ENCODE measurements at places on chromosomes 6 and 20.
A peak's percentile ranks its signal among the peaks of the same experiment; 100 is the strongest.

DNA sequence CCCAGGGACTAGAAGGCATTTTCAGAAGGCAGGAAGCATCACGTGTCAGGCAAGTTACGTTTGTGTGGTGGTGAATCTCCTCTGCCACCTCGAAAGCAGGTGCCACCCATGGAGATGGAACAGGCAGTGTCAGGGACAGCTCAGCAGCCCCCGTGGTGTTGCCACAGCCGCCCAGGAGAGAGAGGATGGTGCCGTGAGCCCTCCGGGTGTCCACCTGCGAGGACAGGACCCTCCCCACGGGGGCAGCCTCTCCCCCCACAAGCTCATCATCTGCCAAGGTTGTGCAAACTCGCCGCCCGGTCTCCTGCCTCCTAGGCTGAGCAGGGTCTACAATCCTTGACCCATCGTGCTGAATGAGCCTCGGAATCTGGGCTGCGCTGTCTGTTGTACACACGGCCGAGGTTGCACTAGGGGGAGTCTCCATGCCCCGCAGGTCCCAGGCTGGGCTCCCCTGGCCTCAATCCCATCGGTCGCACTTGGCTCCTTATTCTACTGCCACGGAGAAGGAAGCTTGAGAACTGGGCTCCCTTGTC lies 40.1 kb downstream of the DACT2 start:
- DNase-seq, result no peak

DNA sequence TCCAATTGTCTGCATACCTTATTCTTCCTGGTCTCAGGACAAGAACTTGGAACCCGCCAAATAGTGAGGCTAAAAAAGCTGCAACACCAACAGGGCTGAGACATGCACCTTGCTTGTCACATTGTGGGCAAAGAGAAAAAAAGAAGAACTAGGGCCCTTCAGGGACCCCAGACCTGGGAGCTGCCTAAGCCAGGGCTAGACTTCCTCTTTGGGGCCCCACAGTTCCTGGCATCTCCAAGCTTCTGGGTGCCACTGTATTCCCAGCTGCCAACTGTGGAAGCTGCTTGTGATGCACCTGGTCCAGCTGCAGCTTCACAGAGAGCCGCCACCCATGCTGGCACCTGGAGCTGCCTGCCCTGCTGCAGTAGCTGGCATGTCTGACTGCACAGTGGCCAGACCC lies 370.6 kb downstream of the CD83 start:
- no peak for DNase-seq

- DNase-seq, result peak; percentile 17
These were observed 11.1 kb upstream of the ELOVL2 start for GRCh38 chr6:11055127-11055627.

DNA sequence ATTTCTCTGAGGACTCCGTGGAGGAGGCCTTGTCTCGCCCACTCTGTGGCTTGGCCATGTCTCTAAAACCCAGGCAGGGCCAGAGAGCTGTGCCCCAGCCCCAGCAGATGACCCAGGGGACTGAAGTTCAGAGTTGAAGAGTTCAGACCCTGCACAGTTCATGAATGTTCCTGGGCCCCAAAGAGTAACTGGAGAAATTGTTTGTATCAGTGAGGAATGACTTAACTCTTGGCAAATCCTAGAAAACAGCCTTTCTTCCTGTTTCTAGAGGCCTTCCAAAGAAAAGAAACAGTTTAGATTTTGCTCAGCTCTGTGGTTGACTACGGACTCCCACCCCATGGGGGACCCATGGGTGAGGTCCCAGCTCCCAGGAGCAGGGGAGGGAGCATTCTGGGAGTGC lies 62.1 kb upstream of the EYA2 start:
- DNase-seq, result no peak

- no peak for DNase-seq
These were observed 70.2 kb upstream of the ZFP64 start for GRCh38 chr20:52261792-52262191.

- peak; percentile 47 for DNase-seq
These were observed 84.5 kb upstream of the MCHR2 start for GRCh38 chr6:100078509-100078908.

GRCh38 chr6:71012866-71013469 lies 56.1 kb upstream of the B3GAT2 start:
- DNase-seq, result peak; percentile 39

- peak; percentile 53 for DNase-seq
These were observed at the start of gene POPDC3 for GRCh38 chr6:105179244-105180065. Gene POPDC3 (minus strand): TSS chr6:105180014. CDS start chr6:105161909, 18,105 bp downstream.

DNA sequence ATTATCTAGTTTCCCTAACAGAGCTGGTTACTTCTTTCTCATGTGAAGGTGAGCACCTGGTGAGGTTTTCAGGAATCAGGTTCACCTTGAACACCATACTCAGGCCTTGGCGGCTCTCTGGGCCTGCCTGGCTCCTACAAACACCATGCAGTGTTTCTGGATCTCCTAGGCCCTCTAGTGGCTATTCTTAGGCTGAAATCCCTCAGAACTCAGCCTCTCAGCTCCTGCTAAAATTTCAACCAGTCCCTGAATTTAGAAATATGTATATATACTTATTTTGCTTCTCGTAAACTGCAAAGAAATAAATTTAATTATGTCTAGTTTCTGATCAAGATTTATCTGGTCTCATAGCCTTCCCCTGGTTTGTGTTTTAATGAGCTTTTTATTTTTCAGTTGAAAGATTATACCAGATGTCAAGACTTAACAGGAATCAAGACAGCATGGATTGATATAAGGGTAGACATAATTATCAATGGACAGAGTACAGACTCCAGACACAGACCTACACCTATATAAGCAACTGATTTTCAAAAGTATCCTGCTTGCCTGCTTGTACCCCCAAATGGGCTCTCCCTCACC lies 55.9 kb downstream of the ANKEF1 start:
- peak; percentile 52 for DNase-seq

GRCh38 chr6:150910561-150910960 lies 45.1 kb downstream of the MTHFD1L start:
- DNase-seq, result no peak

DNA sequence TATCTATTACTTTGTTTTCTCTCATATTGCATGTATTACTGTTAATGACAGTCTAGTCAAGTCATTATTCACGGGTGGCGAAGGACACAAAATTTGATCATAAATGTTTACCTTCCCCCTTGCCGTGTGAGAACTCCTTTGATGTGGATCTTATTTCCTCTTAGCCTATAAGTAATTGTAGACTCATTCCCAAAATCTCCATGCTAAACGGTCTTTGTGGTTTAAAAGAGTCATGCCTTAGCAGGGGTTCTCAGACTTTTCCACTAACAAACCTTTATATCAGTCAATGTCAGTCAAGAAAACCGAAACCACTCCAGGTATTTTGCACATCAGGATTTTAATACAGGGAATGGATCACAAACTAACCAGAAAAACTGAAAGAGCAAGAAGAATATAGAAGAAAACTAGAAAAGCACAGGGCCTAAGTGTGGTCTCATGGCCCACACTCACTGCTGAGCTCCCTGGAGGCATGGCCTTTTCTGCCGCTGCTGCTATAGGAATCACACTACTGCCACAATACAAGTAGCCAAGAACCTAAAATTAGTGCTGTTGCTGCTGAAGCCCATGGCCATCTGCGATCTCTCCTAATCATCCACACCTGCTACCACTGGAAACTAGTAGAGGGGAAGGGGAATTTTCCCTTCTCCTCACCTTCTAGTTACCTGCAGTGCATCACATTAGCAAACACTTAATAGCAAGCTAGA lies 186.0 kb upstream of the POU3F2 start:
- no peak for DNase-seq

- no peak for DNase-seq
These were observed 26.4 kb downstream of the ZFAND3 start for GRCh38 chr6:37845930-37846329.

DNA sequence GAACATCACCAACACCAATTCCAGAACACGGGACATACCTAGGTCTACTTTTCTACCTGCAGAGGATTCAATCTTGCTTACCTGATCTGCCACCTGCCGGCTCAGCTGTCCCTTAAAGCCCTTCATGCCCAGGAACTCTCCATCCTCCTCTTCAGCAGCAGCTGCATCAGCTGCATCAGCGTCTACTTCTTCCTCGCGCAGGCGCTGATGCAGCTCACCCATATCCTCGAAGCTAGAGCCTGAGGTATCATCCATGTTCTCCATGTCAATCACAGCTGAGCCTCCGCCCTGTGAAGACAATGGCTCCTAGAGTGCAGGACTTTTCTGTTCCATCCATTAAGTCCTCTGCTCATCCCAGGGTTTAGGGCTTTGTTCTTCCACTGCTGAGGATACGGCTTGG lies 918 bp downstream of the YIPF3 start:
- no peak for DNase-seq

GRCh38 chr20:15699431-15700146 lies 873.7 kb downstream of the KIF16B start:
- no peak for DNase-seq

GRCh38 chr6:43113431-43114260 lies 37.5 kb downstream of the PTK7 start:
- peak; percentile 46 for DNase-seq

DNA sequence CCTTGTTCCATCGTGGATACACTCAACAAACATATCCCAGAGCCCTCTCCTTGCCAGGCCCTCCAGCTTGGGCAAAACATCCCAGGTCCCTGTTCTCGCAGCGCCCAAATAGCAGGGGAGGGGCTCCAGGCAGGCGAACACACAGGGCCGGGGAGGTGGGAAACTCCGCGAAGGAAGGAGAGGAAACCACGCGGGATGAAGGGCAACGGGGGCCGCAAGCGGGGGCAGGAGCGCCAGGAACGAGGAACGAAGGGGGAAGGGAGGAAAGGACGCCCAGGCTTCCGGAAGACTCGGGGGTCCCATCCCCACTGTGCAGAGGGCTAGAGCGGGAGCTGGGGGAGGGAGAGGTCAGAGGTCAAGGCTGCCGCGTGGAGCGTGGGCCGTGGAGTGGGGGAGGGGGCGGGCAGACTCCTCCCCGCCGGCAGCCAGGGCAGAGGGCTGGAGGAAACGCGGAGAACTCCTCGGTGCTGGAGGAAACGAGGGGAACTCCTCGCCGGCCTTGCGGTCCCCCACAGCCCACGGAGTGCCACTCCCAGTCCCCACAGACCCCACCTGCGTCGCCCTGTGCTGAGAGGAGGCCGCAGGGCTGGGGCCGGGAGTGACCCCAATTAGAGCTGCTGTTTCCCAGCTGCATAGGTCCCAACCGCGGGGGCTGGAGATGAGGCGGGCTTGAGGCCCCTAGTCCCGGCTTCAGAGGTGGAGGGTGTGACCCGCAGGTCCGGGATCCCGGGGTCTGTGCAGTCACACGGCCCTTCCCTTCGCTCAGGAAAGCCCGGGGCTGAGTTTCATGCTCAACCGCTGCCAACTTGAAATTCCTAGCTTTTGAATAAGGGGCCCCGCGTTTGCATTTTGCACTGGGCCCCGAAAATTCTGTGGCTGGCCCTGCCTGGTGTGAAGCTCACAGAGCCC lies 1.2 kb upstream of the RBM38 start:
- no peak for DNase-seq

GRCh38 chr6:74015427-74015826 lies 319.4 kb downstream of the CD109 start:
- no peak for DNase-seq

GRCh38 chr6:69816026-69816425 lies 19.2 kb upstream of the LMBRD1 start:
- DNase-seq, result no peak

GRCh38 chr6:136410201-136411024 lies 120.8 kb upstream of the BCLAF1 start:
- no peak for DNase-seq

DNA sequence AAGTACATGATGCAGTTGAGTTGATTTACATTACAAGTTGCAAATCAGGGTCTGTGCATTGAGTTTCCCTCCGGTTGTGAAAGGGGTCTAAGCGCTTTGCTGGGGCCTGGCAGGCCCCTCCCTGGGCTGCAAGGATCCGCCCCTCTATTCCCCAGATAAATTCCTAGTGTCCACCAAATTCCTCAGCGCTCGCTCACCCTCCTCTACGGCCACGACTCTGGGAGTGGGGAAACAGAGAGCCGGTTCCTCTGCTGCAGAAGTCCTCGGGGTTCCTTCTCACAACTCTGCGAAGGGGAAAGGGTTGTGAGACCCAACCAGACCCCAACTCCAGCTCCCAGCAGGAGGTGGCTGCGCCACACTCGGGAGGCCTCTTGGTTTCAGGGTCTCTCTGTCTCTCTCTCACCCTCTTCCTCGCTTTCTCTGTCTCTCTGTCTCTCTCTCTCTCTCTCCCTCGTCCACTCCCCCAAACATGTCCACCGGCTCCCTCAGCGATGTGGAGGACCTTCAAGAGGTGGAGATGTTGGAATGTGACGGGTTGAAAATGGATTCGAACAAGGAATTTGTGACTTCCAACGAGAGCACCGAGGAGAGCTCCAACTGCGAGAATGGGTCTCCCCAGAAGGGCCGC lies at the start of gene TCF21:
TSS of gene TCF21 (plus strand) at position 185 of the 628 bp plus-strand sequence. CDS start at position 470, 285 bp downstream.
- DNase-seq, result peak; percentile 34

- DNase-seq, result no peak
These were observed 505 bp upstream of the DEFB115 start for GRCh38 chr20:31256959-31257358.
